NCI-H2081 treated with DMSO at 0.1 percent for 48 hours (cell line): ENCODE measurements at places on chromosomes 11 and 22.

DNA sequence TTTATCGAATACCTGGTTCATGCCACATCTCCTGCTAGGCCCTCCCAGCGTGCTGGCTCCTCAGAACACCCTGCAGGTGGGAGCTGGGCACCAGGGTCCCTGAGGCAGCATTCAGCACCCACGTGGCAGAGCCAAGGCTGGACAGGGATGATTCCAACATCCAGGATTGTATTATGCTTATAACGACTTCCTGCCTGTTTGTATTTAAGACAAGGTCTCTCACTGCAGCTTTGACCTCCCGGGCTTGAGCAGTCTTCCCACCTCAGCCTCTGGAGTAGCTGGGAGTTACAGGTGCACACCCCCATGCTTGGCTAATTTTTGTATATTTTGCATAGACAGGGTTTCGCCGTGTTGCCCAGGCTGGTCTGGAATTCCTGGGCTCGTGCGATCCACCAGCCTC lies 64.7 kb upstream of the WNT7B start:
- DNase-seq, result peak; percentile 68

DNA sequence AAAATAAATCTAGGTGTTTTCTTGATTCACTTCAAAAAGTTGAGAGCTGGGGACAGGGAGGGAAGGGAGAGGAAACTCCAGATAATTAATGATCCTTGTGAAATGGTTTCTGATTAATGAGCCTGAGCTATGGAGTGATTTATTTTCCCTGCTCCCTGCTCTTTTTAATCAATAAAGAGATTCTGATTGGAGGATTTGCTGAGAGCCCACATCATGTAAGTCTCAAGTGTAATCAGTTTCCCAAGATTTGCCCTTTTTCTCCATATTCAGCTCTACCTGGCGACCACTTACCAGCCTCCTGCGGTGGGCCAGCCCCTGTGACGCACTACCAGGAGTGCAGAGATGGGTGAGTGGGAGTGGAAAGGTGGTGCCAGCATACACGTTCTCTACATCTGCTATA lies 114.0 kb downstream of the NAV2 start:
- no peak for DNase-seq

- DNase-seq, result no peak
Measured at GRCh38 chr11:112770487-112770886, 190.7 kb upstream of the NCAM1 start.

DNA sequence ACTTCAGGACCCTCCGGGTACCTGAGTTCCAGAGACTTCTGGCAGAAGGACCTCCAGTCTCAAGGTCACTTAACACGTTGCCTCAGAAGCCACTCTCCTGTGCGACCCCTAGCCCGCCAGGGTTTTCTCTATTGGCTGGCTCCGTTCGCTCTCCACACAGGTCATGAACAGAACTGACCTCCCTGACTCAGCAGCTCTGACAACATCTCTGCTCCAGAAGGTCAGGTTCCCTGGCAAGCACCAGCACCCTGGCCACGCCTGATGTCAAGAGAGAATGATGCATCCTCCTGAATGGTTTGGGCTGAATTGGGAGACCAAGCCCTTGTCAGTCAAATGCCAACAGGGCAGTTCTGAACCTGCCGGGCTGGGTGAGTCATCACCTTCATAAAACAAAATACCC lies 84.3 kb upstream of the TMEM45B start:
- no peak for DNase-seq

GRCh38 chr22:44025171-44026065 lies 1.3 kb downstream of the PARVB start:
- no peak for DNase-seq

- DNase-seq, result no peak
Measured at GRCh38 chr11:71447791-71448256, 369 bp downstream of the DHCR7 start.

GRCh38 chr11:127075758-127076157 lies 75.2 kb upstream of the KIRREL3 start:
- DNase-seq, result no peak

DNA sequence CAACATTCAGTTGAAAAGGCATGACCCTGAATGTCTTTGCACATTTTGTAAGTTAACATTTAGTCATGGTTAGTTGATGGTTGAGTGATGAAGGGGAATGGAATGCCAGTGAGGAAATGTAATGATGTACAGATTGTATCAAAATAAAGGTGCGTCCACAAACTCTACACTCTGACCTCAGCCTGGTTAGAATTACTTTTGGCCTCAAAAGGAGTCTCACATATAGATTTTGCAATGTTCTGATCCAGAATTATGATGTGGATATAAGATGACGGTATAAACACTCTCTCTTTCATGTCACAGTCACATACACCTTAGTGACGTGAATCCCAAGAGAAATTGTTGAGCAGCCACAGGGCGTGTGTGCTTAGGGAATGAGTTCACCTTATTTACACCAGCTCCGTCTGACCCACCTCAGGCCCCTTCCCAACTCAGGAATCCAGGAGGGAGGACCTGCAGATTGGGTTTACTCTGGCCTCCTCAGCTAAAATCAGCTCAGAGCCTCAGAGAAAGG lies 100.1 kb downstream of the RDX start:
- no peak for DNase-seq

DNA sequence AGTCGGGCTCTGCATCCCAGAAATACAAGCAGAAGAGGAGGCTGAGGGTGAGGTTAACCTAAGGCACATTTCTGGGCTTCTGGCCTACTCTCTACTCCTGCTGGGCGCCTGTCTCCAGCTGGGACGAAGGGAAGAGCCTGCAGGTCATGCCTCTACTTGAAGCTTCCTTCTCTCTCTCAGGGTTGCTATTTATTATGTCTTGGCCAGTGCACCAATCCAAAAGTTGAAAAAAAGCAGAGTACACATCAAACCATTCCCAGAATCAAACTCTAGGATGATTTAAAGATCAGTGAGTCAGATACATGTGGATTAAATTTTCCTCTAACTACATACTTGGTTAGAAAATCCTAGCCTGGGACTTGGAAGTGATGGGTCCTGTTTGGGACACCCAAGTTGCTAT lies 60.2 kb upstream of the CDON start:
- DNase-seq, result no peak

DNA sequence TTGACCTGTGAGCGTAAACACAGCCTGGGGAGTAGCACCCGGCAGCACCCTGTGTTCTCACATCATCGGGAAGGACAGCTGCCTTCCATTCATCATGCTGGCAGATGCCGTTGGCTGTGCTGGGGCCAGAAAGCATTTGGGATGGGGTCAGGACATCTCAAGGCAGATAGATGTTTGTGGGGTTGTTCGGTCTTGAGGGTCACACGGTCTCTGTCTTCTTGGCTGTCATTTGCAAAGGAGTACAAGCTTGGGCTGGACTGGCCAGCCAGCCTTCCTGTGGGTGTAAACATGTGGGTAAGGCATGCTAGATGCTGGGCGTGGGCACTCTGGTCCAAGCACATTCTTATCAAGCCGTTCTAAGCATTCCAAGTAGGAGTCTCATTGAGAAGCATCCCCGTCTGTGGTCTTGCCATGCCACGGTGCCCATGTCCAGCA lies 81.4 kb downstream of the TBC1D22A start:
- no peak for DNase-seq

DNA sequence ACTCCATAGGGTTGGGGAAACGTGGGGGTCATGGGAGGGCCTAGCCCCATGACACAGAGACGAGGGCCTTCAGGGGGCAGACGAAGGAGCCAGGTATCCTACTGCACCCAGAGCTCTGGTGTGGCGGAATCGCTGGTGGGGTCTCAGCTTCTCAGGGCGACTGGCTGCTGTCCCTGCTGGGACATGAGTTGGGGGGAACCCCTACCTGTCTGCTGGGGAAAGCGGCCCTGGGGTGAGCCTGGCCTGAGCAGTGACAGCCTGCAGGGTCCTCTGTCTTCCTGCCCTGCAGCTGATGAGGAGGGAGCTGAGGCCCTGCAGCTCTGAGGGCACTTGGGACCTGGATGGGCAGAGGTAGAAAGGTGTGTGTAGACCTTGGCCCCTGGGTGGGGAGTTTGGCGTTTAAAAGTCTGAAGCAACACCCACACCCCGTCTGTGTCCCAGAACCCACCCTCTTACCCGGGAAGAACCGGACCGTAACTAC lies 33.6 kb upstream of the GRAMD4 start:
- DNase-seq, result no peak

GRCh38 chr22:42324566-42324965 lies 54.1 kb upstream of the TCF20 start:
- no peak for DNase-seq

DNA sequence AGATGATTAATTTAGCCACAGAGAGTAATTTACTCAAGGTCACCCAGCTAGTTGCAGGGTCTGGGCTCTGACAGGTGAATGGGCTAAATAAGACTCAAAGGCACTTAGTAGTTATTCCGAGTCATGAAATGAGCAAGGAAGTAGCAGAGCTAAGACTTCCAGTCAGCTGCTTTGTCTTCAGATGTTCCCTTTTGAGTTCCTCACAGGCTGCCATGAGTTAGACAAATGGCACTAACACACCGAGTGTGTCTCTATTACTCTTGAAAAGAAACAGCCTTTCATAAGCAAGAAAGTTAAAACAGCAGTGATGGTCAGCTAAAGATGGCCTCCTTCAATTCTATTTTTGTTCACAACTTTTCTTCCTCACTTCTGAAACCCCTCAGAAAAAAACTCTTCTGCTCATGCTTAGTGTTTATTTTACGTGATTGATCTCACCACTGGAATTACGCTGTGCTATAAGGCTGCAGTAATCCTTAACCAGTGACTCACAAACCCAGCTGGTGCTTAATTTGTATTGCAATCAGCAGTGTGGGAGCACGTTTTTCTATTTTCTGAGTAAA lies 389.1 kb downstream of the AASDHPPT start:
- DNase-seq, result no peak

DNA sequence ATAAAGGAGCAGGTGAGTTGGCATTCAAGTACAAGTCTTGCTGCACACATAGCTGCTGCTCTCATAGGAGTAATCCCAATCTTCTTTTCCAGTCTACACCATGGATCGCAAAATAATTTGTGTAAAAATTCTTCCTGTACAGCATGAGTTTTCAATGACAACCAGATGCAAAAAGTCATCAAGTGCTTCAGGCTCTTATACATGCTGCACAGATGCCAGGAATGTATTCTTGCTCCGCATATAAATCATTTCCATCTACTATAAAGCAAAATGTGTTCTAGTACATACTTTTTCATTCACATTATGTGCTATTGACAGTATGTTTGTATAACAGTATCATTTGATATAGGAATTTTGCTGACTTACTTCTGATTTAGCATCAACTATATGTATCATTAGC lies 35.4 kb downstream of the NXPE2 start:
- DNase-seq, result no peak

GRCh38 chr11:44832452-44832851 lies 105.7 kb downstream of the TSPAN18 start:
- no peak for DNase-seq

DNA sequence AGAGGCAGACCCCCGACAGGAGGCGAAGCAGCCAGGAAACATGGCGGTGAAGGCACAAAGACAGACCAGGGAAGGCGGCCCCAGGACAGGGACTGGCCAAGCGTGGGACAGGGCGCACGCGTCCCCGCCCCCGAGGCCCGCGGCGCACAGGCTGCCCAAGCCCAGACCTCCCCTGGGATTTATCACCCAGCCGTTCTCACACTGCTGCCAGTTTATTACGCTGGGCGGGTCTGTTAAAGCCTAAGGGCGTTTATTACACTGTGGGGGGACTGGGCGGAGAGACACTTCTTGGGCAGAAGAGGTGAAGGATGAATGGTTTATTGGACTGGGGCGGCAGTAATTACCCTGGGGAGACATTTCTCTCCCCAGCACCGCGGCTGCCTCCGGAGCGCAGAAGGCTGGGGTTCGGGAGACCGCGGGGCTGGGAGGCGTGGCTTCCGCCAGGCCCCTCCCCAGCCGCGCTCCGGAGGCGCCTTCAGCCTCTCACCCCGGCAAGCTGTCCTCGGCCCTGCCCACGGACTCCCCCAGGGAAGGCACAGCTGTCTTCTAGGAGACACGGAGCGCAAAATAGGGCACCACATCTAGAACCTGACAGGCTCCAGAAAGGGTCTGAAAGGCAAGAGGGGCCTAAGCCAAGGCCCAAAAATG lies 47.1 kb downstream of the SLC22A12 start:
- no peak for DNase-seq

DNA sequence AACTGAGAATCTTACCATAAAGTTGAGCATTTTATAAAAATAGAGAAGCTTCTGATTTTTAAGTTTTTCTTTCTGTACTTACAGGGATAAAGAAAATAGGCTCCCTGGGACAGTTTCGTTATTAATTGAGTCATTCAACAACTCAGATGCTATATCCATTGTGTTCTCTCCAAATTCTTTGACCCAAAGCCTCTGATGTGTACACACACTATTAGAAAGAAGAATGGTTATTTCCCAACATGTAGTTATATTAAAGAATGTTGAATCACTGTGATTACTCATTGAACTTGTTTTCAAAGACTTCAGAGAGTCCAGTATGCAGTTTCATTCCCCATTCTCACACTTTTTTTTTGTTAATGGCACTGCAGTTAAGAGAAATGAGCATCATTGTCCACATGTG lies 734.3 kb upstream of the ARHGAP42 start:
- DNase-seq, result no peak

DNA sequence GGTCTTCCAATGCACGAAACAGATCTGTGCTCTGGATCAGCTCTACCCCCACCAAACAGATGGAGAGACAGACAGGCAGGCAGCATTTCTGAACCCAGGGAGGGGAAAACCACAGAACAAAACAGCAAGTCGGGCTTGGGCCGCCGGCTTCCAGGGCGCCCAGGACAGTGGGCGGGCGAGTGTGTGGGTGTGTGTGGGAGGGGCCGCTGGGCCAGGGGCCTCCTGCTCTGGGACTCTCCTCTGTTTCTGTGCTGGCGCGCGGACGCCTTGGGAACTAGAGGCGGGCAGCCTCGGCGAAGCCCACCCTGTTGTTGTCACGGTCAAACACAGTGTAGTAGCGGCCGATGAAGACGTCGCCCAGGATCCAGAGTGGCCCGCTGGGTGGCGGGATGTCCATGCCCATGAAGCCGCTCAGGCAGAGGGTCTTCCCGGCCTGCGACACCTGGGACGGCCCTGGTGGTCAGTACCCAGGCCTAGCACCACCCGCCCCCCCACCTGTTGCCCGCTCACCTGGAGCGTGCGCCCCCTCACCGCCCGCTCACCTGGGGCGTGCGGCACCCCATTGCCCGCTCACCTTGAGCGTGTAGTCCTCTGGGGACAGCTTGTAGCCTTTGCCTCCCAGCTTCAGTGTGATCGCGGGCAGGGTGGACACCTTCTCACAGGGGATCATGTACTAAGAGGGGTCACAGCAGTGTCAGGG lies 3.0 kb upstream of the IFITM10 start:
- no peak for DNase-seq

DNA sequence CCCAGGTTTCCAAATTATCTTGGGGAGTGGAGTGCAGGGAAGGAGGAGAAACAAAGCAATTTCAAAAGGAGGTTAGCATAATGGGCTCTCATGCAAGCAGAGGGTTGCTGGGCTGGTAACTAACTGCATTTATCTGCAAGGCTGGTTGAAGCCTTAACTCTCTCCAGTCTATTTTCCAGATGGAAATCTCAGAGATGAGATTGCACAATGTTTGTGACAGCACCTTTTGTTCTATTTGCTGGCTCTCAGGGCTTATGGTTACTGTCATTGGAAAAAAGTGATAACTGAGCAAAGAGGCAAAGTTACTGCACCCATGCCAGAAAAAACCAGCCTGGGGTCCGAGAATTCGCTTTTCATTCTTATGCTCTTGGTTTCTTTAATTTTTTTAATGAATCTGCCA lies 33.2 kb downstream of the ABCC8 start:
- no peak for DNase-seq
